ENCODE measurements at places on chromosomes 7 and 10.

DNA sequence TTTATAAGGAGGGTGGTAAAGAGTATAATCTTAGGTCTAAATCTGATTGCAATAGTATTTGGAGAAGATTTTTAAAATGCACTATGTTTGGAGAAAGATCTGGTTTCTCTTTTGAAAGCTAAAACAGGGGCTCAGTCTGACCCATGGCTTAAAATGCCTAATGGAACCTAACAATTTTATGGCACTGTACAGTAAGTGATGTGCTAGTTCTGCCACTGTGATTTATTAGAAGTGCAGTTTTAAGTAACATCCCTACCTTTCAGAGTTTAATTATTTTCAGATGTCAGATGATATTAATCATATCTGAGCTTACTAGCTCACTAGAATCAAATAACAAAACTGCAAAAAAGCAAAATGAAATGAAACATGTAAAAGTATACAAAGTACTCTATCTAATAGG, 514.7 kb upstream of the KCND2 start:
- no peak for DNase-seq

DNA sequence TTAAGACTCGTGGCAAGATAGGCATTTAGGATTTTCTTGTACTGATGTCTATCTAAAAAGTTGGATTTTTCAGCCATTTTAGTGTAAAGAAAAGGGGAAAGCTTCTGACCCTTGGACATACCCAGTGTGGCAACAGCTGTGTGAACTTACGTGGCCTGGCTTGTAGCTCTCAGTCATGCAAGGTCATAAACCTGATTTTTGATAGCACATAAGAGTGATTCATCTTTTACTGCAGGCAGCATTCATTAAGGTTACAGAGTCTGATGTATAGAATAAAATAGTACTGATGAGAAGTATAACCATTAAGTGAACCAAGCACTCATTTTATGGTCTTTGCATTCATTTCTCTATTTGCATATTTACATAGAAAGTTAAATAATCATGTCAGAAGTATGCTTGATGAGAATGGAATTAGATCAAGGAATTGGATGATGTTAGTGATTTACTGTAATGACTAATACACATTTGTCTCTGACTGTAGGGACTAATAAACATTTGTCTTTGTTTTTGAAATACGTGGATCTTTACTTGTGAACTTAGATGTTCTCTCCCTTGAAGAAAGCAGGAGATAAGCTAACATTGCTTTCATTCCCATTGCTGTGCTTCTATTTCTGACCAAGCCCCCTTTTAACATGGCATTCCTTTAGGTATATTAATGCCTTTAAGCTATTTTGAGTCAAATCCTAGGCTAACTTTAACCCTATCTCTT, 88.2 kb downstream of the GSDME start:
- no peak for DNase-seq

DNA sequence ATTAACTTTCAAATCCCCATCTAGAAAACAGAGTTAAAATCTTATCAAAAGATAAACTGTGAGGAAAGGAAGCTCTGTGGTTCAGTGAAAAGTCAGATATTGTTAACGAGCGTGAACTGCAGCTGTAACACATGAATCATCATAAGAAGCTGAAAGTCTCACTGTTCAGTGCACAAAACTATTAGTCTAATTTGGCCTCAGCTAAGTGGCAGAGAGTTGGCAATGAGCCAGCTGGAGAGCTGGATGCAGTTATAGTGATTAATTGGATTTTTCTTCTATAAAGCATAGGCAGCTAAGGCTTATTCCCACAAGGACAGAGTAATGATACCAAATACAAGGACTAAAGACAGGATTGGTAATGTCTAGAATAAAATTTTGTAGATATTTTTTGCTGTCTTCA, 101.1 kb upstream of the ABCB5 start:
- DNase-seq = no peak

DNA sequence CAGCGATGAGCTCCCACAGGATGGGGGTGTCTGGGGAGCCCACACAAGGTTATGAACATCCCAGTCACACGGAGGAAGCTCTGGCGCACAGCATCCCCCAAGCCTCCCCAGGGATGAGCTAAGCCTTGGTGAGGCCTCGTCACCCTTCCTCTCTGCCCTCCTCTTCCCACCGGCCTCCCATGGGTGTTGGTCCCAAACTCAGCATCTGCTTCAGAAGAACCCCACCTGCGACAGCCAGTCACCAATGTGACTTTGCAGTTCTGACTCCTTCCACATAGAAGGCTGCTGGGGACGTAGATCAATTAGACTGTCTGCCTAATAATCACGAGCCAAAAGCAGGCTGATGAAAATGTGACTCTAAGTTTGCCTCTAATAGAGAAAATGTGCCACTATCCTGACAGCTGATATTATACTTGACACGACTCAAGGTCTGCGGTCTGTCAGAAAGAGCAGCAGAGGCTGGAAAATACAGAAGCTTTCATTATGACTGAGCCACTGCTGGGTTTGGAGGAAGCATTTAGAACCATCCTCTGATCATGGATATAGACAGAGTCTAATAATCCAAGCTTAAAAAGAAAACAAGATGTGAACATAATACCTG, 116.0 kb upstream of the PFKP start:
- no peak for DNase-seq

GRCh38 chr7:117155694-117156093, 167.2 kb downstream of the WNT2 start:
- no peak for DNase-seq

GRCh38 chr10:44064987-44065787, 319.7 kb downstream of the CXCL12 start:
- no peak for DNase-seq

DNA sequence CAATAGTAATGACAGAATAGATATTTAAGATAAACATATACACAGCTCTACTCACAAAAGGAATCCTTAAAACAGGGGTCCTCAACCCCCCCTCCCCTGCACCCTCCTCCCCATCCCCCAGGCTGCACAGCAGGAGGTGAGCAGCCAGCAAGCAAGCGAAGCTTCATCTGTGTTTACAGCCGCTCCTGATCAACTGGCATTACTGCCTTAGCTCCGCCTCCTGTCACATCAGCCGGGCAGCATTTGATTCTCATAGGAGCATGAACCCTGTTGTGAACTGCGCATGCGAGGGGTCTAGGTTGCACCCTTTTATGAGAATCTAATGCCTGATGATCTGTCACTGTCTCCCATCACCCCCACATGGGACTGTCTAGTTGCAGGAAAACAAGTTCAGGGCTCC, 65.5 kb downstream of the SMURF1 start:
- no peak for DNase-seq

- DNase-seq = no peak
Observed at GRCh38 chr7:105216786-105217185, 171.9 kb downstream of the SRPK2 start.

DNA sequence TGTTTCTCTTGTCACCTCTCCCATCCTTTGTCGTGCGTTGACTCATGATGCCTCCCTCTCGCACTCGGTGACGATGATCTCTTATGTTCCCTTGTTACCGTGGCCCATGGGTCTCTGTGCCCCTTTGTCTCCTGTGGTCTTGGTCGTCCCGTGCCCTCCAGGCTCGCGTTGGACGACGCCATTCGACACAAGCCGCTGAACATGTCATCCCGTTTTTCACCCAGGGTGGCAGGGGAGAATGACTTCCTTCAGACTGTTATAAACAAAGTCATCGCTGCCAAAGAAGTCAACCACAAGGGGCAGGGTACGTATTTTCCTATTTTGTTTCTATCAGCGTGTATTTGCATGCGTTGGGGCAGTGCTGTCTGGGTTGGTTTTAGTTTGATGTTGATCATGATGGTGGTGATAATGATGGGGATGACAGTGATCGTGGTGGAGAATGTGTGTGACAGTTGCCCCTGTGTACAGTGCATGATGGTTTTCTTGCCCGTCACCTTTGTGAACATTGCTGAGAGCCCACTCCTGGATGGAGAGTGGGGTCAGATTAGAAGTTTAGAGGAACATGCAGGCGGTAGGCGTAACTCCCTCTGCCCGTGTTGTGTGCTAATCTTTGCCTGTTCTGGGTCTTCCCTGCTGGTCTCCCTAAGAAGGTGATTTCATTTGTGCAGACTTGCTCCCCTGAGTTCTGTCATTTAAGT, 107.0 kb downstream of the DOCK1 start:
- DNase-seq = no peak

DNA sequence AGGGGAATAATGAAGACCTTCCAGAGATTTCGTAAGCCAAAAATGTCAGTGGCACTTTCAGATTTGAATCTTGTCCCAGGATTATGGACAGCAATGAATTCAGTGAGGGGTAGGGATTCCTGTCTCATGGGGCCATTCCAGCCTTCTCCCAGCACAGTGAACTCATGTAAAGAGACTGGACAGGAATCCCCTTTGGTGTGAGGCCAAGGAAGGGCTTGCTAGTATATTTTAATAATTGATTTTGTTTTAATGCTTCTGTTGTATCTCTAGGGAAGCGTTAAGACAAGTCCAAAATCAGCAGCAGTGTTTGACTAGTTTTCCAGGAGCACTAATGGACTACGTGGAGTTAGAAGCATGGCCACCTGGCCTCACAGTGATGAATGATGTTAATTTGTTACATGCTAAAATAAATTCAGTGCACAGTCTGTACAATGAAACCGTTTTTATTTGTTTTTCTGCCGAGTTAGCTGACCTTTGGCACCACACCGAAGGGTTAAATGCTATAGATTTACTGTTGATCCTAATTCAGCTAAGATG, 214.0 kb upstream of the DKK1 start:
- DNase-seq = no peak

- no peak for DNase-seq
Observed at GRCh38 chr10:71846816-71847215, 4.2 kb downstream of the PSAP start.

GRCh38 chr7:132516042-132516840, 60.0 kb downstream of the PLXNA4 start:
- DNase-seq = no peak

GRCh38 chr7:43700646-43701499, 28.4 kb downstream of the COA1 start:
- no peak for DNase-seq

DNA sequence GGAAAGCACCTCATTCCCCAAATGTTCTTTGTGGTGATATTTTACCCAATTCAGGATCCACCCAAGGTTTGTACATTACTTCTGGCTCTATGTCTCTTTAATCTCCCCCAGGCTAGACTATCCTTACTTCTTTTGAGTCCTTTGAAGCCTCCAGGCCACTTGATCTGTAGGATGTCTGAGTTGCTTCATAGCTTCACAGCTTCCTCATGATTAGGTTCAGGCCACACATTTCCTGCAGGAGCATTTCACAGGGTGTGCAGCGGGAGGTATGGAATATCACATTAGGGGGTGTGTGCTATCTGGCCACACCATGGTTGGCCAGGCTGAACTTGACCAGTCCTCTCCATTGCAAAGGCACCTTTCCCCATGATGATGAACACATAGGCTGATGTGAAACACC, 18.7 kb downstream of the TSPAN15 start:
- DNase-seq = no peak

DNA sequence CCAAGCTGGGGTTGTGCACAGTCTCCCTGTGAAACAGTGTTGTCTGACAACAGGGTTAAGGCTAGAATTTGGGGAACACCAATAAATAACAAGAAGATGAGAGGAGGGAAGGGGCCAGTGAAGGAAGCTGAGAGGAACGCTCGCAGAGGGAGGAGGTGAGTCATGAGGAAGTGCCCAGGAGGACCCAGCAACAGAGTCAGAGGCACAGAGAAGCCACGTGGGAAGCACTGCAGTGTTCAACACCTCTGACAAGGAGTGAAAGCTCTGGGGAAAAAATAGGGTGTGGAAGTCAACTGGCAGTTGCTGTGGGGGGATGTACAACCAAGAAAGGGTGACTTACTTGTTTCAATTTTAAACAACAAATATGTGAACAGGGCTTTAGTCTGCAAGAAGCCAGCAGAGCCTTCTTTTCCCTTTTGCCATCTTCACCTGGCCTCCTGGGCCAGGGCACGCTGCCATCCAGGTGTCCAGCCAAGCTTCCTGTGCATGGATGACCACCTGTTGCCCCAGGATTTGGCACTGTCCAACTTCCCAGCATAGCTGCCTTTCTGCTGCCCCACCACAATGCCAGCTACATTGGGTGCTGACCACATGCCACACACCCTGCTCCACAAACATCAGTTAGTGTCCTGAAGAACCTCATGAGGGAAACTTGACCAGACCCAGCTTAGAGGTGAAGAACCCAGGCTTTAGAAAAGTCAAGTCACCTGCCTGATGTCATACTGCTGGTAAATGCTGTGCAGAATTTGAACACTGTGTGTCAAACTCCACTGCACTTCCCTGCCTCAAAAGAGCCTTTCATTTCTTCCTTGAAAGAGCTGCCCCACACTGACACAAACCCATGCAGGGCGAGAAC, 69.6 kb downstream of the ATXN7L1 start:
- DNase-seq = no peak

DNA sequence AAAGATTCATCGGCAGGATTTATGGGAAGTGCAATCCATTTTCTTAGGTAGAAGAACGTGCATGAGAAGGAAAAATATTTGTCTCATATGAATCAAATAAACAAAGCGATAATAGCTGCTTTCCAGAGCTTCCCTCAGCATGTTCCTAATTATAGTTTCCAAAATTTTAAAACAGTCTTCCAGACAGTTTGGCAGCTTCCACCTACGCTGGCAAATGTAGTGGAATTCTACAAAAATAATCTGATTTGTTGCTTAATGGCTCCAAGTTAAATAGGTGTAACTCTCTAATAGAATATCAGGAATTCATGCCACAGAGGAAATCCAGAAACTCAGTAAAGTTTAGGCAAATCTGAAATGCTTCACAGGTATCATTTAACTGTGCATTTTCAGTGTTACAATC, 23.3 kb upstream of the AGBL3 start:
- DNase-seq = no peak

DNA sequence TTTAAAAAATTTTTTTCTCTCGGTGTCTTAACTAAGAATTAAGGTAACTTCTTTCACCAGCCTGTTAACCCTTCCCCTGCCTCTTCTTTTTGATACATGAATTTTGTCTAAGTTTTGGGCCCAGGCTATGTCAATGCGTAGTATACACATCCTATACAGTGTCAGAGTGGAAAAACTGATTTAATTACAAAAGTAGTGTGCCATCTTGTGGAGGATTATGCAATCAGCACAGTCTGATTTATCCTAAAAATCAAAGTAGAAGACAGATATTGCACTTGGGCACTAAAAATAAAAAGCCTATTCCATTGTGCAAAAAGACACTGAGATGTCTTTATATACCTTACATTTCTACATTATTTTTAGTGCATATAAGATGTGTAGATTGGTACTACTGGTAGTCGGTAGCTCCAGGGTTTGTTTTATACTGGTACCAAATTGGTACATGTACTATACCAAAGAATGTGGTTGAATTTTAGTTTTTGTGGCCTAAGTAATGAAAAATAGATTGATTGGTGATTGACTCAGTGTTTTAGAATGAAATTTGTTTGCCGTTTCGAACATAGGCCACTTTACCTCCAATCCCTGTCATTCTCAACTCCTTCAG, 96.6 kb downstream of the MKLN1 start:
- no peak for DNase-seq

- no peak for DNase-seq
Observed at GRCh38 chr7:22660293-22660692, 66.7 kb upstream of the IL6 start.

DNA sequence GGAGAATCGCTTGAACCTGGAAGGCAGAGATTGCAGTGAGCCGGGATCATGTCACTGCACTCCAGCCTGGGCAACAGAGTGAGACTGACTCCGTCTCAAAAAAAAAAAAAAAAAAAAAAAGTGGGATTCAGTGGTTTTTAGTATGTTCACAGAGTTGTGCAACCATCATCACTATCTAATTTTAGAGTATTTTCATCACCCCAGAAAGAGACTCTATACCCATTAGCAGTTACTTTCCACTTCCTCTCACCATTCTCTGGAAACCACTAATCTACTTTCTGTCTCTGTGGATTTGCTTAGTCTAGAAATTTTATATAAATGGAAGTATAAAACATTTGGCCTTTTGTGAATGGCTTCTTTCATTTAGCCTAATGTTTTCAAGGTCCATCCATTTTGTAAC, 113.4 kb downstream of the ST7 start:
- DNase-seq = no peak

Measured in hypothalamus (tissue), 51 donors.